Temporal lobe (tissue), 4 donors: ENCODE measurements at places on chromosomes 7 and 10. TPM values are rescaled to one million over a fixed set of nuclear protein-coding genes. Genes with fewer than 3 reads are reported as not detected.

RNF148 gene
- 0.25 TPM for total RNA-seq

TMEM236 gene
- under 0.01 TPM for total RNA-seq

CAMK1D gene
- total RNA-seq, result 29.7 TPM

GPR85 gene
- total RNA-seq, result 131 TPM

PCGF6 gene
- total RNA-seq, result 7.6 TPM

BMPER gene
- total RNA-seq, result 3.4 TPM

CCDC136 gene
- total RNA-seq, result 40.6 TPM
